Ureter (tissue), 1 donor: ENCODE measurements at places on chromosomes 7 and 10. TPM values are rescaled to one million over a fixed set of nuclear protein-coding genes. Genes with fewer than 3 reads are reported as not detected.

Gene GAD2
- total RNA-seq: not detected

DNA sequence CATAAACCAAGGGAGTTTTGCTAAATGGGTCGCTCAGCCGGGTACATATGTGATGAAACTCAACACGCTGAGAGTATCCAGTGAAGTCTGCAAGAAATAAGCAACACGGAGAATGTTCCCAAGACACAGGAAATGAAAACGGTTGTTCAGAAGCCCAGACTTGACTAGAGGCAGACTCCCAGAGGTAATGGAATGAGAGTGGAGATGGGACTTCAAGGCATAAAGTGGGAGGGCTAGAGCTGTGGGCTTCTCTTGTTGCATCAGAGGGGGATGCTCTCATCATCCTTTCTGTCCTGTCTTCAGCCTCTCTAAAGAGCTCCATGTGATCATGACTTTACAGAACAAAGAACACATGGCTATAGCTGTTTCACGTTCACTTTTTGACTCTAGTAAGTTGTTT is 88.3 kb downstream of the BAMBI start:
- no peak for DNase-seq

Gene METTL27
- 14.4 TPM for total RNA-seq

- DNase-seq: no peak
These were observed 107.2 kb downstream of the COBL start for GRCh38 chr7:51209426-51209825.

DNA sequence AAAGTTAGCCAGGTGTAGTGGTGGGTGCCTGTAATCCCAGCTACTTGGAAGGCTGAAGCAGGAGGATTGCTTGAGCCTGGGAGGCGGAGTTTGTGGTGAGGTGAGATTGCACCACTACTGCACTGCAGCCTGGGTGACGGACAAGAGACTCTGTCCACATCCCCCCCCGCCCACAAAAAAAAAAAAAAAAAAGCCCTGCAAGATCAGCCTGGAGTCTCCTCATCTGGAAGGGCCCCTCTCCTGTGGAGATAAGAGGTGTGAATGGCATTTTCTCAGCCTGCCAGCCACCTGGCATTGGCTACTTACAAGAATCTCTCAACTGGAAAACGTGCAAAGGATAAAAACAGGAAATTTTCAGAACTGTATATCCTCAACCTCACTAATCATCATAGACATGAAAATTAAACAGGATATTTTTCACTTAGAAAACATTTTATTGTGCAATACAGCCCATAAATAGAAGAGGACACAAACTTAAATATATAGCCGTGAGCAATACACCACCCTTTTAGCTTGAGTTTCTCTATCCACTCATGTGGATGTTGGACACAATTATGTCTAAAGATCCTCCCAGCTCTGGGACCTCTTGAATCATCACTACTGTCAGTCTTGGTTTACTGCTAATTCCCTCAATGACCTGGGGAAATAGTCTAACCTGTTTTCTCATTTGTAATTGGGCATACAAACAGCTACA is 11.3 kb upstream of the TSPAN15 start:
- DNase-seq: no peak
